ENCODE measurements at places on chromosomes 4 and X.

- no peak for DNase-seq
Measured at GRCh38 chr4:181618896-181619295, 624.3 kb upstream of the TENM3 start.

DNA sequence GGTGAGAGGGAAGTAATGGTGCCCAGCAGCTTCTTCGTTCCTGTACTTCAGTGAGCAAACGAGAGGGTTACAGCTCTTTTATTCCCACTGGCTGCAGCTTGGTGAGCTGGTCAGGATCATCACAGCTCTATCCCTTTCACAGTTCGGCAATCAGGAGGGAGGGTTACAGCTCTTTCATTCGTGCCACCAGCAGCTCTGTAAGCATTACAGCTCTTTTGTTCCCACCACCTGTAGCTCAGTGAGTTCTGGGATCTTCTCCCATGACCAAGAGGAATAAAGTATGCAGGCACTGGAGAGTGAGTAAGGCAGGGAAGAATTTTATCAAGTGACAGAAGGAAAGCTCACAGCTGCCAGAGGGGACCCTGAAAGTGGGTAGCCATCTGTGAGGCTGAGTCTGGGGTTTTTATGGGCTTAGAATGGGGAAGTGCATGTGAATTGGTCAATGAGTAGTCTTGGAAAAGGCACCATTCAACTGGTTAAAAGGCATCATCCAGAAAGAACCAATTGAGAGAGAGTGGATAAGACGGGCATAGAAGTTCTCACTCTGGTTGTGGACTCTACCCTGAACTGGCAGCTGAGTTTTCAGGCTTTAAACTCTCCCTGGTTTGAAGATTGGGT is 123.7 kb downstream of the COX18 start:
- DNase-seq, result no peak

DNA sequence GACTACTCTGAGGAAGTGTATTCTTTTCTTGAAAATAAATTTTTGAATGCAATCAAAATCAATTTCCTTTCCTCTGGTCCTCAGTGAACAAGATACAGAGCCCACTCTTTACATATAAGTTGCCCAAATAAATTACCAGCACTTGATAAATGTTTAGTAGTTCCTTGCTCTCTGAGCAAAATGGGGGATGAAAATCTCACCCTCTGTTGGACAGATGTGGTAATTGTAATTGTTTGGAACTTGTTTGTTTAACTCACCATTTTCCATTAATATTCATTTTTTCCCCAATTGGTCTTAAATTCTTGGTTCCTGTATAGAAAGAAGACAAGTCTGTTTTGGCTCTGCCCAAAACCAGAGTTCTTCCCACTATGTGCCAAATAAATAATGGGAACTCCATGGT is 146.3 kb downstream of the LDB2 start:
- DNase-seq, result no peak

DNA sequence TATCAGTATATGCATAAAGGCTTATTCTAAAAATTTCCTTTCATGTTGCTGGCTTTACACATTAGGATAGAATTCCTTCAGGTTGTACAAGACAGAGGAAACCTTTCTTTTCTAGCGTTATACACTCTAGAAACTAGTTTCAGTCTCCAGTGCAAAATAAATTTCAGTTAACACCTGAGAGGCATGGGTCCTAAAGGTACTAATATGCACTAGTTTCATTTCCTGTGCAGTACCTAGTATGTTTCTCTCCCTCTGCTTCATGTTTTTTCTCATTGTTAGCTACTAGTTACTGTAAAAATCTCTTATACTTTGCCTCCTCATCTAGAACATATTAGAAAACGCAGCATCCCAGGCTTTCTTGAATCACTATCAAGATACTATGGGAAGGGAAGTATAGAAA is 54.0 kb downstream of the SNX25 start:
- no peak for DNase-seq

DNA sequence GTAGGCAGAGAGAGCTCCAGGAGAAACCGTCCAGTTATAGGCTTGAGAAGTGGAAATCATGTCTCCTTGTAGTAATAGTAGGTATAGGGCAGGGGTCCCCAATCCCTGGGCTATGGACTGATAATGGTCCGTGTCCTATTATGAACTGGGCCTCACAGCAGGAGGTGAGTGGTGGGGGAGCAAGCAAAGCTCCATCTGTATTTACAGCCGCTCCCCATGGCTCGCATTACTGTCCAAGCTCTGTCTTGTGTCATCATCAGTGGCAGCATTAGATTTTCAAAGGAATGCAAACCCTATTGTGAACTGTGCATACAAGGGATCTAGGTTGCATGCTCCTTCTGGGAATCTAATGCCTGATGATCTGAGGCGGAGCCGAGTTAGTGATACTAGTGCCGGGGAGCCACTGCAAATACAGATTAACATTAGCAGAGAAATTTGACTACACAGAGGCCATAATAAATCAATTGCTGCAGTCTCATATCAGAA is 67.6 kb downstream of the MRPL1 start:
- DNase-seq, result no peak

DNA sequence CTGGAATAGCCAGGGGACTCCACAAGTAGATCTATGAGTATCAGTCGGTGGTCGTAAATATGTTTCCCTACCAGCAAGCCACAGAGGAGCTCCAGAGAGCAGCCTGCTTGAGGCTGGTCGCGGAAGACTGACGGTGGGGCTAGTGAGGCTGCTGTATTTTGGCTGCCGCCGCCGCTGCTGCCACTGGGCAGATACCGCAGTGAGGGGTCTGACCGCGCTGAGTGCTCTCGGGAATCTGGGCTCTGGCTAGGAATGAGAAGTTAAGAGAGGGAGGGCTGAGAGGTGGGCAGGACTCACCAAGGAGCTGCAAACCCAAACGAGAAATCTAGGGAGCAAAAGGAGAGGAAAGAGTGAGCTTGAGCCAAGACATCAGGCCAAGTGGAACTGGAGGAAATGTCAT is at the start of gene EXOC1L:
Gene EXOC1L, plus strand, starts transcription at position 157 of the 400 bp plus-strand sequence. Its CDS starts 237 bp downstream, at position 394.
- no peak for DNase-seq

- no peak for DNase-seq
Measured at GRCh38 chr4:90357117-90357710, 230.0 kb downstream of the CCSER1 start.

- DNase-seq, result no peak
Measured at GRCh38 chr4:108644237-108644636, 6.2 kb upstream of the OSTC start.

DNA sequence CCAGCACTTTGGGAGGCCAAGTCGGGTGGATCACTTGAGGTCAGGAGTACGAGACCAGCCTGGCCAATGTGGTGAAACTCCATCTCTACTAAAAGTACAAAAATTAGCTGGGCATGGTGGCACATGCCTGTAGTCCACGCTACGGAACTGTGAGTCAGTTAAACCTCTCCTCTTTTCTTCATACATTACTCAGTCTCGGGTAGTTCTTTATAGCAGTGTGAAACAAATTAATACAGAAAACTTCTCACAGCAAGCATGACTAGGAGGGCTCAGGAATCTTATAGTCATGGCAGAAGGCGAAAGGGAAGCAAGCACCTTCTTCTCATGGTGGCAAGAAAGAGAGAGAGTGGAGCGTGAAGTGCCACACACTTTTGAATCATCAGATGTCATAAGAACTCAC is 358.9 kb downstream of the NLGN4X start:
- no peak for DNase-seq

DNA sequence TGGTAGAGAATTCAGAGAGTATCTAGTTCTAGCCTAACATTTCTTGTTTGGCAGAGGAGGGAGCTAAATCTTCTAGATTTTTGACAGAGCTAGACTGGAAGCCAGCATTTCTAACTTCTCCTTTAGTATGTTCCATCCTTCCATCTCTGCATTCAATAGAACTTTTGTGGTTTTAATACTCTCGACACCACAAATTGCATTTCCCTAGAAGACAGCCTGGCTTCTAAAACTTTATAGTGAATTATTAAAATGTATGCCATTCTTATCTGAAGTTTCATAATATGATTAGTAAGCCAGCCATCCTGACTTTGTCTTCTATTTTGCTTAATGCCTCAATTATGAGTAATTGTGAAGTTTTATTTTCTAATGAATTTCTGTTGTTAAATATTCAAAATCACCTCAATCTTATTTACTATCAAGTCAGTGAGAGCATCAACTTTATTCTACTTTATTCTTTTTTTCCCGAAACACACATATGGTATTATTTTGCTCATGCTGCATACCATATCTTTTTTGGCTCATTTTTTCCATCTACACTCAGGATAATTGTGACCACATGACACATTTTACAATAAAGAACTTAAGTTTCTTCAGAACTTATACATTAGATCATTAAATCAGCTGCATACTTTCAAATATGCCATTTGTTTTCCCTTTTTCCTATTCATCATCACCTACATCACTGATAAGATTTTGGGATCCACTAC is 30.2 kb downstream of the EDNRA start:
- no peak for DNase-seq

DNA sequence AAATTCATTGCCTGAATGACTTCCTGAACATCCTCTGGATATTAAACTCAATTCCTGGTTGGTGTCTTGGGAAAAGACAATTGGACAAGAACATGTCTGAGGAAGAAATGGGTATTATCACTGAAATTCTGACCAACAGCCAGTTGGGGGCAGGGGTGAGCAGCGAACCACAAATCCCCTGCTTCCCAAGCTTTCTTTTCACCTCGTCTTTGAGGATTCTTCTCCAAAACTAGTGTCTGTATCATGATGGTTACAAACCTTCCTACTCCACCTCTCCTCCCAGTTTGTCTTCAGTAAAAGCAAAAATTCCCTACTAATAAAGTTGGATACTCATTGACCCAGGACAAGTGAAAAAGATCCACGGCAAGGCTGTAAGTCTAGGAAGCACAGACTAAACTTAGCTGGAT is 48.3 kb upstream of the WDR1 start:
- no peak for DNase-seq

DNA sequence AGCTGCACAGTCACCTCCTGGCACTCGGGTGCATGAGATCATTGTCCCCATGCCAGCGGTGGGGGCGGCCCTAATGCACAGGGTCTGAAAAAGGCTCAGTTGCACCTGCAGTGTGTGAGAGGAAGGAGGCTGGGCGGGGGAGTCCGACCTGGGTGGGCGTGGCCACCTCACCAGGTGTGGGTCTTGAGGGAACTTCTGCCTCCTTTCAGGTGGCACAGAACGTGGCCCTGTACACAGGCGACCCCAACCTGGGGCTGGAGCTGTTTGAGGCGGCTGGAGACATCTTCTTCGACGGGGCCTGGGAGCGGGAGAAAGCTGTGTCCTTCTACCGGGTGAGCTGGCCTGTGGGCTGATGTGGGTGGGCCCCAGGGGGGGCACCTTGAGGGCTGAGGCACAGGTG is 34.3 kb upstream of the HTRA3 start:
- DNase-seq, result no peak

- no peak for DNase-seq
Measured at GRCh38 chrX:25389266-25389665, 373.5 kb upstream of the ARX start.

GRCh38 chr4:106369456-106370060 is 980 bp upstream of the GIMD1 start:
- DNase-seq, result no peak

GRCh38 chr4:52856801-52857200 is 5.3 kb upstream of the RASL11B start:
- DNase-seq, result no peak
